ENCODE measurements at places on chromosomes 6 and 20.
A peak's percentile ranks its signal among the peaks of the same experiment; 100 is the strongest.

DNA sequence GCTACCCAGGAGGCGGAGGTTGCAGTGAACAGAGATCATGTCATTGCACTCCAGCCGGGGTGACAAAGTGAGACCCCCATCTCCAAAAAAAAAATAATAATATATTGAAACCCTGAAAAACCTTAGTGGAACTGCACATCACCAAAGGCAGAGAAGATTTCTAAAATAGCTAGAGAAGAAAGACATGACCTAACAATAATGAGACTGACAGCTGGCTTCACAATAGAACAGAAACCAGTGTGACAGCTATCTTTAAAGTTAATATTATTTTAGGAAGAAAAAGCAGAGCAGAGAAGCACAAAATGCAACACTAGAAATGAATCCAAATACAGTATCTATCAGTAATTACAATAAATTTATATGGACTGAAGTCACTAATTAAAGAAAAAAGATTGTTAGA is 67.1 kb upstream of the FLRT3 start:
- no peak for DNase-seq

DNA sequence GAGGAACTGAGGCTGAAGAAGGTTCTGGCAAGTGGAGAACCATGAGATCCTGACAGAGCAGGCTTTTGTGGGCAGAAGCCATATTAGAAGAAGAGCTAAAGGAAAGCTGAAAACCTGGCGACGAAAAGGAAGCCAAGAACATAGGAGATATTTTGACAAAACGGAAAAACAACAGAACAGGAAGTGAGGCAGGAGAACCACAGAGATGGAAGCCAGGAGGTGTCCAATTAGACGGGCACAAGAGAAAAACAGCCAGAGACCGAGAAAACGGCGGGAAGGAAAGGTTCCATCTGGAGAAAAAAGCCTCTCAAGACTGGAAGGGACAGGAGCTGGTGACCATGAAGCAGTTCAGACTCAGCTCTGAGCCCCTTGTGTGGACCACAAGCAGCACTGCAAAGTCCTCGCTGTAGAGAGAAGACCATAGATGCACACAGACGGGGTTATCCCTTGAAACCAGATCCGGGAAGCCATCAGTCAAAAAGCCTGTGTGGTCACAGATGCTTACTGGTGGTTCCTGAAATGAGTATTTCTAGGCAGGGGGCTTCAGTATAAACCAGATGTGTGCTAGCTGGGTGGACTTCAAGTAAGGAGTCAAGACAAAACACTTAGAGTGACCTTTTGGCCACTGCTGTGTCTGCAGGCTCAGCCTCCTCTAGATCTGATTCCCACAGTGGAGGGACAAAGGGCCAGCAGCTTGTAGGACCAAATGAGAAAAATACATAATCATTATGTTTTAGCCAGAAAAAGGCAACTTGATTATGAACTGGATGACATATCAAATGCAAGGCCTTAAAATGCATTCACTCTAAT is 30.7 kb downstream of the SSR1 start:
- no peak for DNase-seq

- no peak for DNase-seq
Observed at GRCh38 chr6:4346659-4347333, 211.4 kb upstream of the ECI2 start.

GRCh38 chr6:133768656-133769295 is 120.1 kb upstream of the TCF21 start:
- no peak for DNase-seq

DNA sequence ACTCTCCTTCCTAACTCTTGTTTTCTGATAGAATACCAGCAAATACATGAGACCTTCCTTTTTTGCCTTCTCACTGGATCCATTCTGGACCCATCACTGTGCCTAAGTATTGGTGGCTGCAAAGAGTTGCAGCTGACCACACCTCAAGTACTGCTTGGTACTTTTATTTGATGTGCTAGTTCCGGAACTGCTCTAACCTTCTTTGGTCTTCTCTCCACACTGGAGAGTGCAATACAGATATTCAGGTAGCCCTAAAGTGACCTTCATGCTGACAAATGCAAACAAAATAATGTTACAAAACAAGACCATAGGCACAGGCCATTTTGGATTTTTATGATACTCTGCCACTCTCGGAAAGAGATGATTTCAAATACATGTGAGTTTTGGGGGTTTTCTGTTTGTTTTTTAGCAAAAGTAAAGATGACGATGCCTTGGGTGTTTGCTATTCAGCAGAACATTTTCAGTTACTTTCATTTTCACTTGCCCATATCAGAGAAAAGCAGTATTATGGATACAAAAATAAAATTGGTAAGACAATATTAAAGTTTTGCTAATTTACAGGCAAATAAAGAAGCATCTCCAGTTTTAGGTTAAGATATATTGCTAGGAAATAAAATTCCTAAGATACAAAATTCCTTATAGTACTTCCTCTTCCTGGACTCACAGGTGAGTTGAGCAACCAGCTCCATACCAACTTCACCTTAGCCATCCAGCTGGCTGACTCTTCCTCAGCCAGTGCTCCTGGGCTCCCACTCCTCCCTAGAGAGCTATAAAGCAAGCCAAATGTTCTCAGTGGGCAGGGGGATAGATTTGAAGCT is 42.0 kb downstream of the PTPRK start:
- no peak for DNase-seq

DNA sequence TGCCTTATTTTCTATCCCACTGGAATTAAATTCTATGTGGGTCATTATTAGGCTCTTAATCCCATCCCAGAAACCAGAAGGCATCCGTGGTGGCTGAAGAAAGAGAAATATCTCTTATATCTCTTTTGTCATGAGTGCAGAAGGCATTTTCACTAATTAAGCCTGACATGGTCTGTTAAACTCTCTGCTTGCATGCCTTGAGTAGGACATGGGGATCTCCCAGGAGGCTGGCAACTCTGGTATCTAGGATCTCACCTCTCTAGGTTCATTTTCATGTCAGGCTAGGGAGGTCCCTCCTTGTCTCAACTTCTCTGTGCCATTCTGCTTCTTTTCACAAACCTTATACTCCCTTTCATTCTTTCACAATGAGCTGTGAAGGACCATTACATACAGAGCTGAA is 25.3 kb upstream of the GPR63 start:
- DNase-seq: no peak

DNA sequence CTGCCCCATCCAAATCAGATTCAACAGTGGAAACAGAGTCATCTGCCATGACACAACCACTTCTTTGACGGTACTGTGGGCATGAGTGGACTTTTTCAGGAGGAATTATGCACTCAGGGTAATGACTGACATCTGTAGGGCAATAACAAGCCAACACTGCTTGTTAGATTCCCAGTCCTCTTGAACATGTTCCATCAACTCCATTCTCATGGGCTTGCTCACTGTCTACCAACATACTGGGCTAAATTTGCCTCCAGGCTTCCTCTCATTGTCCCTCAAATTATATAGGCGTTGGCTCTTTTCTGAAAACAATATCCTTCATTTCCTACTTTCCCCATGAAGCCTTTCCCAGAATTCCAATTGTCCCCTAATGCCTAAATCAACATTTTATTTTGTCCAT is 43.1 kb downstream of the ANKEF1 start:
- DNase-seq: no peak

DNA sequence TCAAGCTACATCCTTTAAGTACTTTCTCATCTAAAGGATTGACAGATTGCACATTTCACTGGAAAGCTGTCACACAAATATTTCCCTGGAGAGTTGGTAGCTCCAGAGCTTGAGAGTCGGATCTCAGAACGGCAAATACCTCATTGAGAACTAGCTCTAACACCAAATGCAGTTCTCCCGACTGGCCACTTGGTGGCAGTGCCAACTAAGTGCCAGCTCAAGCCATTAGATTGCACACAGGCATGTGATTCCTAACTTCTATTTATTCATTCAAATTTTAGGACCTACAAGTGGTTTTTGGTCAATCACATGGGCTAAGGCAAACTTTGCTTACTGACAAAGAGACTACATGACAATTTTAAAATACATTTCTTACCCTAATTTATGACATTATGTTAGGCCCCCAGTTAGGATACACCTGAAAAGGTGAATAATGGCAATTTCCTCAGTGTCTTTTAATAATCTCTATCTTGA is 7.9 kb upstream of the MCHR2 start:
- peak; percentile 34 for DNase-seq

- no peak for DNase-seq
Observed at GRCh38 chr20:51995551-51995951, 193.2 kb upstream of the SALL4 start.

DNA sequence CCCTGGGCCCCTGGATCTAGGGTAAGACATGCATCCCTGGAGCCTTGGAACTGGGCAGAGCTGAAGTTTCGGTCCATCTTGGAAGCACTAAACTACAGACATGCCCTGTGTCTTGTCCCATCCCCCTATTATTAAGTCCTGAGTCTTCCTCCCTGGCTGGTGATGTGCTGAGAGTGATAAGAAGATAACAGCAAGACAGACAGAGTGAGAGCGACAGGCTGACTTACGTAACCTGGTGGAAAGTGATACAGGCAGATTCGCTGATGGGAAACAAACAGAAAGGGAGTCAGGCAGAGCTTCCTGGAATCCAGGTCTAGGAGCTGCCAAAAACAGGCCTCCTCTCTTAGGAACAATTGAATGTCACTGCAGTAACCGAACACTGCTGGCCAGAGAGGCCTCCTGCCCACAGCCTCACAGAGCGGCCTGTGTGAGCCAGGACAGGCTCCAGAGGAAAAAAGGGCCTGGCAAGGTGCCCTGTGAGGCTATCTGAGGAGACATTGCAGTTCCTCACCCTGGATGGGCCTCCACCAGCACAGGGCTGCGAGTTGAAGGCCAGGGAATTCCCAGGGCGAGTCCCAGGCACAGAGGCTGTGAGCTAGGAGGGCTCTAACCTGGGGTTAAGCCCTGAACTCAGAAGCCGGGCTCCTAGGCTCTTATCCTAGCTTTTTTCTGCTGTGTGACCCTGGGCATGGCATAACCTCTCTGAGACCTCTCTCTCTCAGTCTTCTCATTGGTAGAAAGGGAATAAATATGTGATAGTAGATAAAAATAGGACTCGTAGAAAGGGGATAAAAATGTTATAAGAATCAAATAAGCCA is 34.2 kb upstream of the B4GALT5 start:
- no peak for DNase-seq

GRCh38 chr6:52307900-52308372 is 23.4 kb upstream of the MCM3 start:
- DNase-seq: no peak

DNA sequence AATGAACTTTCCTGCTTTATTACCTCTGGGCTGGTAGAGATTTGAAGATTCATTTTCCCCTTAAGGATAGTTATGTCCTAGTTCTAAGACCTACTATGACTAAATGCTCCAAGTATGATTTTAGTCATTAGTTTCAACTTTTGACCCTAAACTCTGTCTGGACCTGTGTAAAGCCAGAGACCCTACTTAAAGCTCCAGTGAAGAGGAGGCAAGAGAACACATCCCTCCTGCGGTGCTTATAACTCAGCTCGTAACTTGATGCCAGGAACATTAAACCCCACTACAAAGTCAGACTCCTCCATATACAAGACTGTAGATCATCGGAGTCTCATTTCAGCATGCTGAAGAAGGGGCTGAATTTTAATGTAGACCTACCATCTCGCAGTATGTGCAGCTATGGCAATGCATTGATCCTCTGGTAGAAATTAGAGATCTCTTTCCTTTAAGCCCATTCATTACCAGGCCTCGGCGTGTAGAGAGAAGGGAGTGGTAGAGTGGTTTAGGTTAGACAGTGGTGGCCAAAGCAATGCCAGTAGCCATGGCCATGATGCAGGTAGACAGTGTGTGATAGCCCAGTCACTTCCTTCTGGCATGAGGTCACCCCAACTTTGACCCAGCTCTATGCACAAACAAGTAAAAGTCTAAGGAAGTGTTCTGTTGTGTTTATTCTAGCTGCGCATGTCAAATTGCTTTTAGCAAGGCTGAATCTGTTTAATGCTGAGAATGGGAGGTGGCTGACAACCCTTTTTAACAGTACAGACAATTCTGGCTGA is 34.8 kb upstream of the MYB start:
- DNase-seq: no peak

DNA sequence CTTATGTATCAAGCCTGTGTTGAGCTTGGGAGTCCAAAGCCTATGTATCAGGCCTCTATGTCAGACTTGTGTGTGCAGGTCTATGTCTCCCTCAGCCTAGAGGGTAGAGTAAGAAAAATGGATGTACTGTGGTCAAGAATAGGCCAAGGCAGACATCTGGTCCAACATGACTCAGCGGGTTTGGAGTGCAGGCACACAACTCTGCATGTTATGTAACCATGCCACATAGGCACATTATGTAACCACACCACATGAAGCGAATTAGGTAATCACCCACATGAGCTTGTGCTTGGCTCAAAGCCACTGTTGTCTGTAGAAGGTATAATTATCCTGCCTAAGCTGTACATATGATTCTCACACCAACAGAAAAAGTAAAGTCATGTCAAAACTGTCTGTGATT is 1190.5 kb upstream of the EYS start:
- DNase-seq: no peak

- peak; percentile 24 for DNase-seq
Observed at GRCh38 chr20:38434301-38434741, 807 bp downstream of the SNHG17 start.

GRCh38 chr20:23609486-23610109 is 3.9 kb upstream of the CST9 start:
- DNase-seq: no peak

DNA sequence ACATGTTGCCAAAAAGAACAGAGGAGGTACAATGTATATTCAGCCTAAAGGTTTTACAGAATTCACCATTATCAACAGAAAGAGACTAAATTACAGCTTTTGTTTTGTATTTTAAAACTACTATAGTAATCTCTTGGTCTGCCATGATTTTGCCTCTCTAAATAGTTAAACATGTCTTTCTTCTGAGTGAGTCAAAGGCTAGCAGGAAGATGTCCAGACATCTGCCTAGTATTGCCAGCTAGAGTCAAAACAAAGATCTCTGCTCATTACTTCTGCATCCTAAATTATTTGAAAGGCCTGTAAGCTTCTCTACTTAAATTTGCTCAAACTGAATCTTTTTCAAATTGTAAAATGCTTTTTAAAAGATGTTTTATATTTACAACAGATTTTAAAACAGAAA is 8.8 kb downstream of the ASF1A start:
- no peak for DNase-seq

GRCh38 chr6:168370310-168370991 is 50.9 kb upstream of the DACT2 start:
- peak; percentile 67 for DNase-seq

- DNase-seq: no peak
Observed at GRCh38 chr6:11414176-11414963, 123.2 kb upstream of the TMEM170B start.

GRCh38 chr6:7148100-7148822 is 40.5 kb downstream of the RREB1 start:
- DNase-seq: no peak

DNA sequence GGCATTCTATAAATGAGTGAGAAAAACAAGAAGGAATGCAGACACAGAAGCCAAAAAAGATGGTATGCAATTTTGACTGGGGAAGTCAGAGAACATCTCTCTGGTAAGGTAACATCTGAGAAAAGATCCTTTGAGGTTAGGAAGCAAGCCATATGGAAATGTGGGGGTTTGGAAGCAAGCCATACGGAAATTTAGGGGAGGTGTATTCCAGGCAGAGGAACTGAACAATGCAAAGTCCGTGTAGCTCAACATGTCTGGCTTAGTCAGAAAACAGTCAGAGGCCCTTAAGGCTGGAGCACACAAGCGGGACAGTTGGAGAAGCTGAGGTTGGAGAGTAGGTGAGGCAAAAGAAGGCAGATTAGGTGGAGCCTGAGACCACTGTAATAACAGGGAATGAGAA is 35.3 kb downstream of the RALGAPA2 start:
- no peak for DNase-seq

Data from activated CD8-positive, alpha-beta memory T cell treated with anti-CD3 and anti-CD28 coated beads, Interleukin-2, amount 50 U/mL, for 4 hours (primary cell).